ENCODE measurements at places on chromosomes 11 and 22.

GRCh38 chr11:63993993-63994392 lies 7.8 kb downstream of the OTUB1 start:
- DNase-seq: no peak

- DNase-seq: no peak
Measured at GRCh38 chr11:22677153-22677903, 10.9 kb downstream of the GAS2 start.

- no peak for DNase-seq
Measured at GRCh38 chr11:75563978-75564552, 2.0 kb downstream of the SERPINH1 start.

DNA sequence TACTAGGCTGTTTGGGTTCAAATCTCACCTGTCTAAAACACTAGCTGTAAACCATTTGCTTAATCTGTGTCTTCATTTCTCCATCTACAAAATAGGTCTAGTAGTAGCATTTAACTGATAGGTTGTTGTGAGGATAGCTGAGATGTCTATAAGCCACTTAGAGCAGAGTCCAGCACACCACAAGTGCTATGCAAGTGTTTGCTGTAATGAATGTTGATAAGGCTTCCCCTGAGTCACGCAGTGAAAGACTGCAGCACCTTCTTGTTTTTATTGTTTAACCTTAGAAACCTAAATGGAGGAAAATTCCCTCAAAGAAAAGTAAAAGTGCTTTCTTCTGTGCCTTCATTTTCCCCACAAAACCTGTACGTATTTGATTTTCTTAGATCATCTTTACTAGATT lies 23.1 kb upstream of the LDHA start:
- no peak for DNase-seq

DNA sequence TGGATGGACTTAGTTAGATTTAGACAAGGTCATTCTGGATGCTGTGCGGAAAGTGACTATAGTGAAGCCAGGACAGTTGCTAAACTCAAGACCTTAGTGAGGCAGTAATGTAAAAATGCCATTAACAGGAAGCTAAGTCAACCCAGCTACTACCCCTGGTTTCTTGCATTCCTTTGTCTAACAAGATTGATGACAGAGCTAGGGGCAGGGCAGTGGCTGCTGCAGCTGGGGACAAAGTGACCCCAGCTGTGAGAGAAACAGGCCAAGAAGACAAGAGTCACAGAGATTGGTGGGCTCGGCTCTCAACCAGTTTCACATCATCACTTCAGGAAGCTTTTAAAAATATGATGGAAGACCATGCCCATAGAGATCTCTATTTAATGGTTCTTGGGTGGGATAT lies 110.4 kb upstream of the POU2AF2 start:
- DNase-seq: no peak

- no peak for DNase-seq
Measured at GRCh38 chr11:81644239-81644840, 1089.3 kb downstream of the FAM181B start.

- DNase-seq: no peak
Measured at GRCh38 chr11:6771926-6772893, at the start of gene OR2AG2. OR2AG2 (minus strand) TSS chr11:6771976; CDS start chr11:6768957, 3,019 bp downstream.

GRCh38 chr22:45529971-45530575 lies 27.4 kb downstream of the FBLN1 start:
- DNase-seq: no peak

- DNase-seq: no peak
Measured at GRCh38 chr11:3132271-3132781, 32.8 kb downstream of the OSBPL5 start.

GRCh38 chr11:112318184-112318591 lies 57.5 kb upstream of the PLET1 start:
- no peak for DNase-seq

DNA sequence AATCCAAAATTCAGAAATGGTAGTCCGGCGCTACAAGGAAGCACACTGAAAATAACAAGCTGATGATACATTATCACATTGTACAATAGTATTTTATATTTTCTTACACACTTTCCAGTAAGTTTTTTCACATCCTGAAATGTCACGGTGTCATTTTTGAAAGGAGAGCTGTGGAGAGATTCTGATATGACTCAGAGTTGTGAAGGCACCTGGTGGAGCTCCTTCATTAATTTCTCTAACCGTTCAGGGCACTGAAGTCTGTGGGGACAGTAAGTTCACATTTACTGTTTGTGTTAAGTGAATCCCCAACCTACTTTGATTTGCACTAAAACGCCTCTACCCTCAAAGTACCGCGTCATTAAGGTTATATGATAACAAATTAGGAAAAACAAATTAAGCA lies 13.3 kb downstream of the LDHAL6A start:
- no peak for DNase-seq

DNA sequence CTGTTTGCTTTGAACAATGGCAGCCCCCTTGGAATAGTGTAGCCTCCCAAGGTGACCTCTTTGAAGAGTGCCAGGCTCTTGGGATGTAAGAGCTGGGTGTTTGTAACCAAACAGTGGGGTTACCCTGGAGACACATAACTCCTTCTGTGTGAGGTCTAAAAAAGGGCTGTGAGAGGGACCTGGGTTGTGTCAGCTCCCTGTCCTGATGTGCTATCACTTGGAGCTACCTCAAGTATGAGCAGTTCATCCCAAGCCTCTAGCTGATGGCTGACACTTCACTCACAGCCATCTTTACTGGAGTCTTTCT lies 40.2 kb downstream of the TSPAN18 start:
- DNase-seq: no peak

- DNase-seq: no peak
Measured at GRCh38 chr11:134987822-134988221, 575.8 kb upstream of the B3GAT1 start.

DNA sequence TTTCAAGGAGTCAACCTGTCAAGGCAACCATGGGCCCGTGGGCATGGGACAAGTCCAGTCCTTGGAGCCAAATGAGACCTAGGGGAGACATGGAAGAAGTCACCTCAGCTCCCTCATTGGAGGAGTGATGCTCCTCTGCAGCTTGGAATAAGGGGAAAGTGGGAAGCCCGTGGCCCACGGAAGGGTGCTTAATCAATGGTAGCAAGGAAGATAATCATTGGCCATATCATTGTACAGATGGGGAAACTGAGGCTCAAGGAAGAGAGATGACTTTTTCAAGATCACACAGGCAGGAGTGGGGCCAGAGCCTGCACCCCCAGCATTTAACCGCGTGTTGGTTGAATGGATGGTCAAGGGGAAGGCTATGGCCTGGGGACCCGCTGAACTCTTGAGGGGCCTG lies 133.0 kb downstream of the OSBP2 start:
- DNase-seq: no peak

DNA sequence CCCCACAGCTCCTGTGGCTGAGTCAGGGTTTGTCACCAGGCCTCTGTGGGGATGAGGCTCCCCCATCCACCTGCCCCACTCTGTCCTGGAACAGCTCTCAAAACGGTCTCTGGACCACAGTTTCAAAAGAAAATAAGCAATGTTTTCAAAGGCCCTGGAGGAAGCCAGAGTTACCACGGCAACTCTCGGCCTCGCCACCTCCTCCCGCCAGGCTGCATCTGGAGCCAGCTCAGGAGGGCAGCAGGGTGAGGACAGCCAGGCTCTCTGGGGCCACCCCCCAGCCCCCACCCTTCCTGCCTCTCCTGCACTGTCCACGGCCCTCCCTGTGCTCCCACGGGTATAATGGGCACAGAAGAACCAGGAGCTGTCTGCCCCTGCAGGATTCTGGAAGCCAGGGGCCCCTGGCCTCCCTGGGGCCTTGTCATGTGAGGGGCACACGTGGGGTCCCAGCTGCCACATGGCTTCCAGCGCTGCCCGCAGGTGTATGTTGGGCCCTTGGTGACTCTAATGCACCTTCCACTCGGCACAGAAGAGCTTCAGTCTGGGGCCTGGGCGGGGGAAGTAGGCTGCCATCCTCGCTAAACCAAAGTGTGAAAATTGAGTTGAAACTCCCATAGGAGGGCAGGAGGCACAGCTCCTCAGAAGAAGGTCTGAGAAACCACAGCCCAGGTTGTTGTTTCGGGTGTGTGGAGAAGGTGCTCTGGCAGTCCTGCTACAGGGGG lies 10.3 kb downstream of the CD81 start:
- no peak for DNase-seq

GRCh38 chr11:91932151-91932821 lies 292.3 kb upstream of the FAT3 start:
- DNase-seq: no peak

DNA sequence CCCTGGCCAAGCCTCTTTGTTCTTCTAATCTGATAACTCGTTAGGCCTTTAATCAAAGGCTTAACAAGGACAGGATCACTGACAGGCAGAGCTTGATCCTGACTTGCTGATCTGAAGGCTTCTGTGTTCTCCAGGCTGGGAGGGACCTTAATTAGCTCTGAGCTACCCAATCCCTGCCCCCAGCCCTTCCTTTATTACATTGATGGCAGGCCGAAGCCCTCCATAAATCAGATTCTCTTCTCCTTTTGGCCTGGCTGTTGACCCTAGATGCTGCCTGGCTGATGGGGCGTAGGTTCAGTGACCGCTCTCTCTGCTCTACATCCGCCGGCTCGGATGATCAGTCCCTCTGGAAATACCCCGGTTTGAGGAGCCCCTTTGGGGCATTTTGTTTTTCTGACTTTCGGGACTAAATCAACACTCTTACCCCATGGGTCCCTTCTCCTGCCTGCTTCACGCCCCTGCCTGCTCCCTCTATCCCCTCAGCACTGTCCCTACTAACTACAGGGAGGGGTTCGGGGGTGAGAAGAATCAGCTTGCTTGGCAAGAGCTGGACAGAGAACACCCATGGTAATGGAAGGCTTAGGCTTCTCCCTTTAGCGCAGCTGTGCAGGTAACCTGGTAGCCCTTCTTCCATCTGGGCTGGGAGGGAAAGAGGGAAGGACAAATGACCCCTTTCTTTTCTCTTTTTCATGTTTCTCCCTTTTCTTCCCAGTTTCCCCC lies 10.0 kb upstream of the RRM1 start:
- no peak for DNase-seq

- no peak for DNase-seq
Measured at GRCh38 chr11:83292709-83293456, 6.7 kb upstream of the CCDC90B start.

DNA sequence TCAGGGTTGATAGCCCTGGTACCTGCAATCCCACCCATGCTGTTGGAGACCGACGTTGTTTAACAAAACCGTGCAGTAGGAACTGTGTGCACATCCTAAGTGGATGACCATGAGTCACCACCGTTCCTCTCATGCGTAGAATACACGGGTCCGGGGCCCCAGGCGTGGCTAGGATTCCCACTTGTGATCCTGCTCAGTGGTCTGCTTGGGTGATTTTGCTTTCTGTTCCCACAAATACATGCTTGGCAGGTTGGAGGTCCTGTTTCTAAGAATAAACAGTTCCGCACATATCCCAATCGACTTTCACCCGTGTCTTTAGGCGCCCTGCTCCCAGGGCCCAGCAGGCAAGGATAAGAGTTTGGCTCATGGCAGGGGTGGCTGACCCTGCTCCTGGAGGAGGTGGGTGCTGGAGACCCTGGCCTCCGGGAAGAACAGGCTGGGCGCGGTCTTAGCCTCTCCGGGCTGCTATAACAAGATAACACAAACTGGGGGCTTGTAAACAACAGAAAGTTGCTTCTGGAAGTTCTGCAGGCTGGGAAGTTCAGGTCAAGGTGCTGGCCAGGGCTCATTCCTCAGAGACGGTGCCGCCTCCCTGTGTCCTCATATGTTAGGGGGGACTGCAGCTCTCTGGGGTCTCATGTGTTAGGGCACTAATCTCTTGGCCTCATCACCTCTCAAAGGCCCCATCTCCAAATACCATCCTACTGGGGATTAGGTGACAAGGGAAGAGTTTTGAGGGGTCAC lies 1028.3 kb downstream of the BRD1 start:
- DNase-seq: no peak

DNA sequence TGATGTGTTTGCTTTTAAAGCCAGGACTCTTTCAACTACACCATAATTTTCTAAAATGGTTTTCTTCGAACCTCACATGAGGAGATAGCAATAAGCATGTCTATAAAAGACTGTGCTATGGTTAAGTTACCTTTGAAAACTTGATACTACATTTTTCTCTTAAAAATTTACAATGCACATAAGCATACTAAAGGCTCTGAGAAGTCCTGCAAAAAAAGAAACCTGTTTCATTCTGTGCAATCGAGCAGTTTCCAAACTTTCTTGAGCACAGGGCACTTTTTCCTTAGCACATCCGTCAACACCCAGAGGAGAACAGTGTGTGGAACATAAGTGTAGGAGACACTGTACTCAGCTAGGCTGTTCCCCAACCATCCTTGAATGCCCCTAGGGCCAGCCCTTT lies 144.1 kb upstream of the ARHGAP20 start:
- DNase-seq: no peak

- no peak for DNase-seq
Measured at GRCh38 chr22:36986242-36986821, 32.9 kb downstream of the TST start.

DNA sequence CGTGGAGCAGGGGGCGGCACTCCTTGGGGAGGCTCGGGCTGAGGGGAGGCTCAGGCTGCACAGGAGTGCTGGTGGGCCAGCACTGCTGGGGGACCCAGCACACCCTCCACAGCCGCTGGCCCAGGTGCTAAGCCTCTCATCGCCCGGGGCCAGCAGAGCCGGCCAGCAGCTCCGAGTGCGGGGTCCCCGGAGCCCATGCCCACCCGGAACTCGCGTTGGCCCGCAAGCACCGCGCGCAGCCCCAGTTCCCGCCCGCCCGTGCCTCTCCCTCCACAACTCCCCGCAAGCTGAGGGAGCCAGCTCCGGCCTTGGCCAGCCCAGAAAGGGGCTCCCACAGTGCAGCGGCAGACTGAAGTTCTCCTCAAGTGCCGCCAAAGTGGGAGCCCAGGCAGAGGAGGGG lies 2266.8 kb downstream of the LRRC4C start:
- DNase-seq: no peak
